ENCODE measurements at places on chromosomes 4 and X.

DNA sequence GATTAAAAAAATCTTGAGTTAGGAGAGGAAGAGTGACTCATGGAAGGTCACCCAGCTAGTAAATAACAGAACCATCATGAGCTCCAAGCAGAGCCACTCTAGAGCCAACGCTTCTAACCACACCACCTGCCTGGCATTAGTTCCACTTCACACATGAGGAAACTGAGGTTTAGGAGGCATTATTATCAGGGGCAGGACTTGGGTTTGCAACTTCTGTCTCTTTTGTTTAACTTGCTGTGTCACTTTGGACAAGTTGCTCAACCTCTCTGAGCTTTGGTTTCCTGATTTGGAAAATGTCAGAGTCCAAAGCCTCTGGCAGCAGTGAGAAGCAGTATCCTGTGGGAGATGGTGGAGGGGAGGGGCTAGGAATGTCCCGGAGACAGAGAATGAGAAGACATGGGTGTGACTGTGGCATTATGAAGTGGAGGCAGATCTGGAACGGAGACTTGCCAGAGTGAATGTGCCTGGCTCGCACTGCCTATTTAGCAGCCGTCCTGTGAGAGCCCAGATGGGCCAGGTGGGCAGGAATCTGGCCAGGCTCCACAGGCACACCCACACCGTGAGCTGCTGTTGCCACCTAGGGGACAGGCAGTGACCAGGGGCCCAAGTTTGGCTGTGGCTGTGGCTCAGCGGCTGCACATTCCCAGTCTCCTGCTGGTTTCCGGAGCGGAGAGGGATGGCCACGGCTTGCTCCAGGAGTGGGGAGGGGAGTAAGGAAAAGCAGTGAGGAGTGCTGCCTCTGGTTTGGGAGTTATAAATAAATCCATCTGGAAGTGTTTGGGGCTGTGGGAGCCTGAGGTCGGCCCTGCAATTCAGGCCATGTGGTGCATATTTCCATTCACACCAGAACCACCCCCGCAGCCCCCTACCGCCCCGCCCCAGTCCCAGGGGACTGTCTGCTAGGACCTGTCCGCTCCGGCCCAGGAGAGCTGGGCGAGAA is 93.4 kb downstream of the NHSL2 start:
- DNase-seq, result peak; percentile 17

GRCh38 chrX:84729408-84729807 is 227.2 kb upstream of the HDX start:
- no peak for DNase-seq

- no peak for DNase-seq
Observed at GRCh38 chrX:40248822-40249221, 151.1 kb upstream of the BCOR start.

DNA sequence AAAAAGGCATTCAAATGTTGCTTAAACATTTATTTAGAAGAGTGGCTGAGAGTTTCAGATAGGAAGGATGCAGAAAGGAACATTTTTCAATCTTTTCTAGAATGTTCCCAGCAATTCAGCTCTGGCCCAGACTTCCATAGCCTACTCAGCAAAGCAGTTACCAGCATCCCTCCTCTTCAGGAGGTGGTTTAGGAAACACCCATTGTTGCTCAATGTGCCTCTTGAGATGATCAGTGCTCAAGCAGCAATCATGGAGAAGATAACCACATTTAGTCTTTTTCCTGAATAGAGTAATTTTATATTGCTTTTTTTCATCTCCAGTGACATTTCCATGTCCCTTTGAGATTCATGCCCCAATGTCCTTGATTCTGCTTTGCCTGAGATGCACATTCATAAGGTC is 328.7 kb upstream of the PPARGC1A start:
- DNase-seq, result no peak

DNA sequence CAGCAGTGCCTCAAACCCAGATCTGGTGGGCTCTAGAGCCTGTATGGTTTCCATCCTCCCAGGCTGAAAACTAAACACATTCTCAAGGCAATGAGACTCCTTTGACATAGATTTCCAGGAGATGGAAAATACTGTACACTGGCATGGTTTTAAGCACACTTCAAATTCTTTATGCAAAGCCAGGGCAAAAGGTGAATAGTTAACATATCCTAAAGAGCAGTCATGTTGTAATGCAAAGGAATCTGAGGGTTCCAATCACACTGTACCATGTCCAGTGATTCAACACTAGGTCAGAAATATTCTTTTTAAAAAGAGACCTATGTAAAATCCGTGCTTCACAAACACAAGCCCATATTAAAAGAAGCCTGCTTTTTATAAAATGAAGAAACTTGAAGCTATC is 195.3 kb downstream of the QDPR start:
- no peak for DNase-seq

- no peak for DNase-seq
Observed at GRCh38 chr4:8400632-8401325, 39.7 kb downstream of the ACOX3 start.

- no peak for DNase-seq
Observed at GRCh38 chr4:75822416-75822815, 79.8 kb downstream of the PPEF2 start.

DNA sequence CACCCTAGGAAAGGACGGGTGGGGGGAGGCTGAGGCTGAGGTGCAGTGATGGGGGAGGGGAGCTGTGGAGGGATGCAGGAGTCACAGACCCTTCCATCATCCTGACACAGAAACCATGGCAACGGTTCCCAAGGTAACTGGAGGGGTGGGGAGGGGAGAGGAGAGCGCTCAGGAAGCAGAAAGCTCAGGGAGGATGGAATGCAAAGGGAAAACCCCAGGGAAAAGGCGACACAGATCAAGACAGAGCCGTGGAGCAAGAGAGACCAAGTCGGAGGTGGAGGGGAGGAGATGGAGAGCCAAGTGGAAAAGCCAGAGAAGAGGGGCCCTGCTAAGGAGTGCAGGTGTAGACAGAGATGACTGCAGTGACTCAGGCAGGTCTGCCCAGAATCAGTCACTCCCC is 14.5 kb downstream of the L1CAM start:
- DNase-seq, result no peak

DNA sequence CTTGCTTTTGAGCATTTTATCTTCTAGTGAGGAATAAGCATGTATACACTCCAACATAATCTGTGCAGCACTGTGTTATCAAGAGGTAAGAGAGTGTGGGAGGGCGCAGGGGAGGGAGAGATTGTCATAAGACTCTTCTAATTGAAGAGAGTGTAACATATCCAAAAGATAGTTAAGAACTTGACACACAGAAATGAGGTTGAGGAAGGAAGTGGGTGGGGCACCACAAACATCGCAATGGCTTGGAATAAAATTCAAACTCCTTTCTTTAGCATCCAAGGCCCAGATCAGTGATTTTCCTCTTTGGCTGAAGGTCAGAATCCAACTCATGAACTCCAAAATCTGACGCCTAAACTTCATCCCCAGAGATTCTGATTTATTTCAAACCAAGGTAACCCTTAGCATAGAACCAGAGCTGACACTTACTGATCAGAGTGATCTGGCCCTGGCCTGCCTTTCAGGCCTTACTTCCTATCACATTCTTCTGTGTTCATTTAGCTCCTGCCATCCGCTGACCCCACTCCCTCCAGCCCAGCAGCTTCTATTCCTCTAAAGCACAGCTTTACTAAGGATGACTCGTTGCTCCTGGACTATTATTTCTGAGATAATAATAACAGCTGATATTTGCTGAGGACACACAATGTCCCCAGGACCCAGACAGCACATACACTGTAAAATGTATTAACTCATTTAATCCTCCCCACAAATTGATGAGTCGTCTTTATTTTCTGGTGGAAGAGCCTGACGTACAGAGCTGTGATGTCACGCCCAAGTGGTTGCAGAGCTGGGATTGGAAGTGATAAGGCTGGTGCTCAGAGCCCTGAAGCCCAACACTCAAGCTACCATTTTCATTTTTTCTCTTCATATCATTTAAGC is 10.6 kb upstream of the CTSO start:
- DNase-seq, result no peak

- no peak for DNase-seq
Observed at GRCh38 chrX:77572322-77572721, 125.1 kb downstream of the FGF16 start.

DNA sequence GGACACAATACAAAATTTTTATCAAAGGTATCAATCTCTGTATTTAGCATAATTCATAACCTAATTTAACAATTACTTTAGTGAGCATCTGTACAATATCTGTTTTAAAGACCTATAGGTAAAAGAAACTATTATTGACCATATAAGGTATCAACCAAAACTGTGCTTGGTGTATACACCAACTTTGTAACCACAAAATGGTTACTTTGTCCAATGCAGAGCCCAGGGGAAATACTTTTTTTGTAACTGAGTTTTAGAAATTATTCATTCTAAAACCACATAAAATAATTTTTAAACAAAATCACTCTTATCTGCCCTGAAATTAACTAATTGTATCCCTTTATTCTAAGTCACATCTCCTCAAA is 5.0 kb downstream of the CXXC4 start:
- no peak for DNase-seq

GRCh38 chr4:24878636-24879016 is 34.2 kb downstream of the CCDC149 start:
- no peak for DNase-seq

DNA sequence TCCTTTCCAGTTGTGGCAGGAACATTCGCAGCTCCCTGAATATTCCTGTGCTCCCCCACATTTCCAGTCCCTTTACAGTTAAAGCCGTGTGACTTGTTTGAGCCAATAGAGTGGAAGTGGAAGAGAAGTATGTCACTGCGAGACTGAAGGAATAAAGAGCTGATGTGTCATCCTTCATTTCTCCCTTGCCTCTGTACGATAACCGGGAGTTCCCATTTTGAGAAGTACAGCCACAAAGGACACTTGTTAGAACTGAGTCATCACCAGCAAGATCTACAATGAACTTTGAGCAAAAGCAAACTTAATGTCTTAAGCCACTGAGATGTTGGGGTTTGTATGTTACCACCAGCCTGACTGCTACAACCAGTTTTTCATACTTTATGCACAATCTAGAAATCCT is 92.3 kb downstream of the SPRY1 start:
- DNase-seq, result peak; percentile 12

GRCh38 chr4:153119626-153120025 is 84.6 kb upstream of the TRIM2 start:
- no peak for DNase-seq

DNA sequence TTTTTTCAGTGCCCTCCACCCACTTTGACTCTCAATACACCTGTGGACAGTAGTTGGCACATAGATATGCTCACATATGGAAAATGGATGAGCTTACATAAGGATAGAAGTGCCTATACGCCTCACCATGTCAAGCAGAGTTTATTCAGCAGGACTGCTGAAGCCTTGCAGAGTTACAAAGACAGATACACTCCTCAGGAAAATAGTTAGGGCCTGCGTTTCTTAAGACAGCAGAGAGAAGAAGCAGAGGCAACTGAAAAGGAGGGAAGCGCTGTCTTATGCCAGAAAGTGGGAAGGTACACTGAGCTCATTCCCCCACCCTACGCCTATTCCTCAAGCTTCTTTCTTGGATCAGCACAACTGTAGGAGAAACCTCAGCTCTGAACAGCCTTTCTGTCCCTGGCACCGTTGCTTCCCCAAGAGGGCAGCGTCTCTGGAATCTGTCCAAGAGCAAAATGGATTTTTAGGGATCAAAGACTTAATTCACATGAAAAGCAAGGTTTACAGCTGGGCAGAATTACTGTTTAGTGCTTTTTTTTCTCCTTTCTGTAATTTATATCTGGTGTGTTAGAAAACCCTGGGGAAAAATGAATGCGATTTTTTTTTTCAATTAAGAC is 37.3 kb upstream of the MBTPS2 start:
- no peak for DNase-seq

GRCh38 chr4:11847167-11847566 is 418.5 kb upstream of the HS3ST1 start:
- no peak for DNase-seq

DNA sequence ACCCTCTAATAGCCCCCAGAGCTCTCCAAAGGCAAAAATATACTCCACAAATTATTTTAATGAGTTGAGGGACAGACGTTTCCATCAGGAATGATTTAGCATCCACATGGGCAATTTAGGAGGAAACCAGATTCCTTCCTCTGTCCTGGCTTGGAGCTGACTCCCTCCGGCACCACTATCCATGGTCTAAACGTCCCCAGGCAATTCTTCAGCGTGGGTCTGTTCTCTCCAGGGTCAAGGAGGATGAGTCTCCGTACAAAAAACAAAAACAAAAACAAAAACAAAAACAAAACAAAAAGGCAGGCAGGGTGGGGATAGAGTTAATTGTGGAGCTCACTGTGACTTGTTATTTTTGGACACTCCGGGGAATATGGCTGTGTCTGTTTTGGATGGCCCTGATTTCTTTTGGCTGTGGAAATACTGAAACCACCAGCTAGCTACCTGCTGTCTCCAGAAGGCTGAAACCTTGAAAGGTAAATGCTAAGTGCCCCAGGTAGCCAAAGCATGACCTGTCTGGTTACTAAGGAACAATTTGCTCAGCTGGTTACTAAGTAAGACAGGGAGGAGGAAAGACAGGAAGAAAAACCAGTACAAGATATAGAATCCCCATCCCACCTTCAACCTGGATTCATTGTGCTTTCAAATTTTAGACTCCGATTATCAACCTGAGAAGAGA is 419.1 kb upstream of the LCORL start:
- DNase-seq, result no peak

DNA sequence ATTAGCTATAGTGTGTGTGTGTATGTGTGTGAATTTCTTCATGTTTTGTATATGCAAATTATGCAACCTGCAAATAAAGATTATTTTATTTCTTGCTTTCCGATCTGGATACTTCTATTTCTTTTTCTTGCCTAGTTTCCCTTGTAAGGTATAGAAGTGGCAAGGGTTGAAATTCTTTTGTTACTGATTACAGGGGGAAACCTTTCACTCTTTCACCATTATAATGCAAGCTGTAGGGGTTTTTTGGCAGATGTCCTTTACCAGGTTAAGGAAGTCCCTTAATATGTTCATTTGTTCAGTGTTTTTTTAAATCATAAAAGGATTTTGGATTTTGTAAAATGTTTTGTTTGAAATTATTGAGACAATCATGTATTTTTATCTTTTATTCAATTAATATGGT is 44.3 kb upstream of the PDE5A start:
- no peak for DNase-seq

GRCh38 chr4:153560908-153561307 is 94.7 kb downstream of the TMEM131L start:
- peak; percentile 36 for DNase-seq

GRCh38 chr4:141771889-141772830 is 135.8 kb downstream of the IL15 start:
- no peak for DNase-seq

GRCh38 chr4:148514041-148514440 is 71.8 kb upstream of the NR3C2 start:
- DNase-seq, result no peak

- no peak for DNase-seq
Observed at GRCh38 chrX:65686236-65686635, 18.8 kb downstream of the MSN start.

- peak; percentile 15 for DNase-seq
Observed at GRCh38 chr4:10015140-10015753, 6.0 kb downstream of the SLC2A9 start.

- peak; percentile 34 for DNase-seq
Observed at GRCh38 chr4:10115797-10116568, 616 bp downstream of the WDR1 start.

Measured in fibroblast of villous mesenchyme (primary cell).